ENCODE measurements at places on chromosomes 16 and 17.

DNA sequence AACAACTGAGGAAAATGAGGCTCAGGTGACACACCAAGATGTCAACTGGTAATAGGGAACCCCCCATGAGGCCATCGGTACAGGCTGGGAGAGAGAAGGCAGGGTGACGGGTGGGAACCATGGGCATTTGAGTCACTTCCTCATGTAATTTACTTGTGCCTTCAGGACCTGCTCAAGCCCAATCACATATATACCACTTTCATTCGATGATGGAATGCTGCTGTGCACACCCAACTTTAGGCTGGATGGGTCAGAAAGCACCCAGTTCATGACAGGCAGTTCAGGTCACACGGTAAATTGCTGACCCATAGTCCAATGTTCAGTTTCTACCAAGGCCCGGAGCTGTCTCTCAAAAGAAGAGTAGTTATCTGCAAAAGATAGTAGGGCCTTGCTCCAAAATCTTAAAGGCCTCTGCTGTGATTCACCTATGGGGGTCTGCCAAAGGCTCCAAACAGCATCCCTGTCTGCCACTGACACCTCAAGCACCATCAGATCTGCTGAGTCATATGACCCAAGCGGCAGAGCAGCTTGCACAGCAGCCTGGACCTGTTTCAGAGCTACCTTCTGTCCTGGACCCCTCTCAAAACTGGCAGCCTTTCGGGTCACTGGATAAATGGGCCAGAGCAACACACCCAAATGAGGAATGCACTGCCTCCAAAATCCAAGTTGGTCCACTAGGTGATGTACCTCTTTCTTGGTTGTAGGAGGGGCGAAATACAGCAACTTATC, 24.7 kb downstream of the ZZEF1 start:
- no peak overlapping the region for H3K27ac ChIP-seq
- H3K4me1 ChIP-seq = no peaks in the 10 kb centered on the region
- no peaks in the 10 kb centered on the region for H3K27me3 ChIP-seq
- no peak overlapping the region for H3K4me3 ChIP-seq
- H3K36me3 ChIP-seq = peaks cover 48% of the 10 kb centered on the region
- DNase-seq = no peak

DNA sequence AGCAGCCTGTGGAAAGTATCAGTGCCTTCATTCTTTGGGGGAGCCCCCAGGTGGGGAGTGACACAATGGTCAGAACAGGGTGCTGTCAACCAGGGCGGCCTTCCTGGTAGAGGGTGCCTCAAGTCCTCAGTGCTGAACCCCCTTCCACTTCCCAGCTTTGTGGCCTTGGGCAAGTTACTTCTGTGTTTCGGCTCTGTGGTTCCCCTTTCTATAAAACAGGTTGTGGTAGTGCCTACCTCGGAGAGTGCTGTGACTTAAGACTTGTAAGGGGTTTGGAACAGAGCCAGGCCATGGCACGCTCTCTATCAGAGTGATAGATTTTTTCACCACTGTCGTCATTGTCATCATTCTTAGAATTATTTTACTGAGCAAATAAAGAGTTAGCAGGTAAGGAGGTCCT, 141.1 kb downstream of the CCDC182 start:
- H3K4me1 ChIP-seq = peaks cover 89% of the 10 kb centered on the region
- peak overlapping the region; percentile 44 for H3K4me3 ChIP-seq
- H3K27ac ChIP-seq = peak overlapping the region; percentile 55
- peak; percentile 50 for DNase-seq
- no peaks in the 10 kb centered on the region for H3K36me3 ChIP-seq

- no peaks in the 10 kb centered on the region for H3K4me1 ChIP-seq
- H3K27ac ChIP-seq = no peak overlapping the region
- no peaks in the 10 kb centered on the region for H3K27me3 ChIP-seq
Observed at GRCh38 chr16:48206594-48207242, 37.4 kb upstream of the LONP2 start.

- no peak for DNase-seq
- no peaks in the 10 kb centered on the region for H3K4me1 ChIP-seq
- H3K27ac ChIP-seq = no peak overlapping the region
- H3K4me3 ChIP-seq = no peak overlapping the region
Observed at GRCh38 chr16:83201748-83202147, 575.0 kb downstream of the CDH13 start.

- no peak for DNase-seq
- H3K27ac ChIP-seq = no peak overlapping the region
- H3K4me3 ChIP-seq = no peak overlapping the region
Observed at GRCh38 chr17:66357037-66357436, 54.6 kb downstream of the PRKCA start.

- DNase-seq = peak; percentile 52
- no peaks in the 10 kb centered on the region for H3K27me3 ChIP-seq
- peaks cover 26% of the 10 kb centered on the region for H3K4me1 ChIP-seq
- H3K4me3 ChIP-seq = peak within 1 kb of the TSS; percentile 56
- peak within 1 kb of the TSS; percentile 12 for H3K27ac ChIP-seq
Observed at GRCh38 chr17:45261577-45262515, at the start of gene SPATA32. Gene SPATA32, minus strand, starts transcription at chr17:45262094. Its CDS starts 78 bp downstream, at chr17:45262016.

DNA sequence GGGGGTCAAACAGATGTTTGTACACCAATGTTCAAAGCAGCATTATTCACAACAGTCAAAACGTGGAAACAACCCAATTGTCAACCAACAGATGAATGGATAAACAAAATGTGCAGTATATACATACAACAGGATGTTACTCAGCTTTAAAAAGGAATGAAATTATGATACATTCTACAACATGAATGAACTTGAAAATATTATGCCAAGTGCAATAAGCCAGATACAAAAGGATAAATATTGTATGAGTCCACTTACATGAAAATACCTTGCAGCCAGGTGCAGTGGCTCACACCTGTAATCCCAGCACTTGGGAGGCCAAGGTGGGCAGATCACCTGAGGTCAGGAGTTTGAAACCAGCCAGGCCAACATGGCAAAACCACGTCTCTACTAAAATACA, 39.9 kb downstream of the UBE2G1 start:
- no peaks in the 10 kb centered on the region for H3K4me1 ChIP-seq
- H3K36me3 ChIP-seq = no peaks in the 10 kb centered on the region
- H3K27ac ChIP-seq = no peak overlapping the region

DNA sequence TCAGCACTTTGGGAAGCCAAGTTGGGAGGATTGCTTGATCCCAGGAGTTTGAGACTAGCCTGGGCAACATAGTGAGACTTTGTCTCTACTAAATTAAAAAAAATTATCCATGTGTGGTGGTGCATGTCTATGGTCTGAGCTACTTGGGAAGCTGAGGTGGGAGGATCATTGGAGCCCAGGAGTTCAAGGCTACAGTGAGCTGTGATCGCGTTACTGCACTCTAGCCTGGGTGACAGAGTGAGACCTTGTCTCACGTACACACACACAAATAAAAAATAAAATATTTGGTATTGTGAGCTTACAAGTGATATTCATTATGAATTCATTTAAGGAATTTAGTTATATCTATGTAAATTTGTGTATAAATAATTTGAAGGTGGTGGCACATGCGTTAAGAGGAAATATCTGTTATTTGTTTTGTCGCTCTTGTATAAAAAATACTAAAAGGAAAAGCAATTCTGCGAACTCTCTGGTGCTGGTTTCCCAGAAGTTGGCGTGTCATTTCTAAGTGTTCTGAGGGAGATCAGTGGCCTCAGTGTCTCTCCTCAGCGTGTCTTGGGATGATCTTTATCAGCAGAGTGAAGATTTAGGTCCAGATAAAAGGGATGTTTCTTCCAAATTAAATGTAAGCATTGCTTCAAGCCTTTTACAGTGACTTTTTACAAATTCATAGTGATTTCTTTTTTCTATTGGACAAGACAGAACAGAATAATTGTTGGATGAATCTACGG, 187.6 kb downstream of the FTO start:
- H3K27me3 ChIP-seq = no peaks in the 10 kb centered on the region
- no peak overlapping the region for H3K27ac ChIP-seq
- DNase-seq = no peak
- no peaks in the 10 kb centered on the region for H3K4me1 ChIP-seq

DNA sequence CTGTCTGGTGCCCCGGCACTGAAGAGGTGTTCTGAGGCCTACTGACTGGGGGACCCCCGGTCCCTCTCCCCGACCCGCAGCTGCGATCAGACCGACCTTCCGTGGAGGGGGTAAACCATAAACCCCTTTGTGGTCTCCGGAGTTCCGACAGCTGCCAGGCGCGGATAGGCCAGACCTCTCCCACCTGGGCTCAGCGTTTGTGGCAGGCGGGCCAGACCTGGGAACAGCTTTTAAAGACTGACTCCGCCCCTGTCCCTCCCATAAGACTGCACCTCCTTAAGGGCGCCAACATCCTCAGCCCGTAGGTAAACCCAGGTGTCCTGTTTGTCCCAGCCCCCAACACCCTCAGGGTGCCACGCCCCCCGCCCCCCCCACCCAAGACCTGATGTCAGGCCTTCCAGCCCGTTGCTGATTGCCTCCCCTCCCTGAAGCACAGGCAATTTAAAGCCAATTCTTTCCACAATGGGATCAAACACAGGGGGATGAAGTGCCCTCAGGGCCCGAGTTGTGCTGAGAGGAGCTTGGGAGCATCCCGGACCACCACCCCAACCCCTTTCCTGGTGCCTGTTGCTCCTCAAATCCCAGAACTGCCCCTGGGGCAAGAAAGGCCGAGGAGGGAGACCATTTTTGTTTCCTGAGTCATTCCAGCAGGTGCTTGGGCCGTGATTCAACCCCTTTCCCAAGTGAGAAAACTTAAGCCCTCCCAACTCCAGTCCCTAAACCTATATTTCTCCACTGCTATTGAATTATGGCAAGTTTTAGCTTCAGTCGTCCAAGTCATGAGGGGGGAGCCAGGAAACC, at the start of gene SOX15:
TSS of gene SOX15 (minus strand) at position 204 of the 801 bp plus-strand sequence. CDS start 418 bp downstream, outside the sequence.
- no peak within 1 kb of the TSS for H3K27ac ChIP-seq
- H3K4me3 ChIP-seq = no peak within 1 kb of the TSS
- H3K36me3 ChIP-seq = peaks cover 38% of the 10 kb centered on the region
- no peak for DNase-seq
- peaks cover under 1% of the 10 kb centered on the region for H3K4me1 ChIP-seq
- H3K27me3 ChIP-seq = no peaks in the 10 kb centered on the region

GRCh38 chr17:72506773-72507172, 386.0 kb downstream of the SOX9 start:
- H3K36me3 ChIP-seq = no peaks in the 10 kb centered on the region
- no peaks in the 10 kb centered on the region for H3K27me3 ChIP-seq
- no peak overlapping the region for H3K4me3 ChIP-seq
- DNase-seq = no peak

GRCh38 chr17:4007346-4008081, 43.3 kb upstream of the ATP2A3 start:
- no peak overlapping the region for H3K27ac ChIP-seq
- DNase-seq = no peak
- H3K36me3 ChIP-seq = peaks cover 39% of the 10 kb centered on the region
- H3K4me3 ChIP-seq = no peak overlapping the region

- H3K4me1 ChIP-seq = no peaks in the 10 kb centered on the region
- no peak overlapping the region for H3K27ac ChIP-seq
- H3K4me3 ChIP-seq = no peak overlapping the region
- no peak for DNase-seq
- no peaks in the 10 kb centered on the region for H3K27me3 ChIP-seq
Observed at GRCh38 chr17:75737133-75737962, 16.1 kb downstream of the ITGB4 start.

DNA sequence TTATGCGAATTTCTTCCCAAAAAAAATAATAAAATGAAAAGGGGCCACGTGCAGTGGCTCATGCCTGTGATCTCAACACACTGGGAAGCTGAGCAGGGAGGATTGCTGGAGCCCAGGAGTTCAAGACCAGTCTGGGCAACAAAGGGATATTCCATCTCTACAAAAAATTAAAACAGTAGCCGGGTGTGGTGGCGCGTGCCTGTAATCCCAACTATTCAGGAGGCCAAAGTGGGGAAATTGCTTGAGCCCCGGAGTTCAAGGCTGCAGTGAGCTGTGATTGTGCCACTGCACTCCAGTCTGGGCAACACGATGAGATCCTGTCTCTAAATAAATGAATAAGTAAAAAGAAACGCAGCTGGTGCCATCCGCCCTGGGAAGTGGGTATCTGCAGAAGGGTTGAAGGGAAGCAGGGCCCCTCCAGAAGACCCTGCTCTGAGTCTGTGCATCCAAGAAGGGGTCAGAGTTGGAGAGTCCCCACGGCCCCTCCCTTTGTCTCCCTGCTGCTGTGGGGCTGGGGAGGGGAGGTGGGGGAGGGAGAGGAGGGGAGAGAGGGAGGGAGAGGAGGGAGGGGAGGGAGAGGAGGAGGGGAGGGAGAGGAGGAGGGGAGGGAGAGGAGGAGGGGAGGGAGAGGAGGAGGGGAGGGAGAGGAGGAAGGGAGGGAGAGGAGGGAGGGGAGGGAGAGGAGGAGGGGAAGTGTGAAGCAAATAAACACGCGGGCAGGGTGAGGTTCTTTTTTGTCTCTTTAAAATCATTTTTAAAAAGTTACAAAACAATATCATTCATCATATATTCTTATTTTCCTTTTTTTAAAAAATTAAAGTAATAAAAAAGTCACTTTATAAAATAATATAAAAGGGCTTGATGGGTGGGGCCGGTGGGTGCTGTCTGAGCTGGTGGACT, 5.0 kb upstream of the MYADML2 start:
- no peaks in the 10 kb centered on the region for H3K4me1 ChIP-seq
- no peak overlapping the region for H3K27ac ChIP-seq
- H3K27me3 ChIP-seq = no peaks in the 10 kb centered on the region
- H3K36me3 ChIP-seq = no peaks in the 10 kb centered on the region
- H3K4me3 ChIP-seq = no peak overlapping the region

GRCh38 chr17:50396261-50397110, 837 bp downstream of the LRRC59 start:
- peaks cover 29% of the 10 kb centered on the region for H3K4me1 ChIP-seq
- peak overlapping the region; percentile 95 for H3K4me3 ChIP-seq
- H3K27ac ChIP-seq = peak overlapping the region; percentile 95
- no peaks in the 10 kb centered on the region for H3K27me3 ChIP-seq
- H3K36me3 ChIP-seq = peaks cover 33% of the 10 kb centered on the region

- no peaks in the 10 kb centered on the region for H3K36me3 ChIP-seq
- no peak for DNase-seq
- no peak overlapping the region for H3K4me3 ChIP-seq
- H3K27me3 ChIP-seq = no peaks in the 10 kb centered on the region
- no peak overlapping the region for H3K27ac ChIP-seq
Observed at GRCh38 chr17:69945698-69946185, 129.3 kb upstream of the KCNJ16 start.

GRCh38 chr16:27220527-27220926, 17.2 kb downstream of the KDM8 start:
- no peak overlapping the region for H3K27ac ChIP-seq
- H3K4me3 ChIP-seq = no peak overlapping the region
- H3K27me3 ChIP-seq = no peaks in the 10 kb centered on the region
- H3K36me3 ChIP-seq = peaks cover 10% of the 10 kb centered on the region
- no peaks in the 10 kb centered on the region for H3K4me1 ChIP-seq
- DNase-seq = no peak

DNA sequence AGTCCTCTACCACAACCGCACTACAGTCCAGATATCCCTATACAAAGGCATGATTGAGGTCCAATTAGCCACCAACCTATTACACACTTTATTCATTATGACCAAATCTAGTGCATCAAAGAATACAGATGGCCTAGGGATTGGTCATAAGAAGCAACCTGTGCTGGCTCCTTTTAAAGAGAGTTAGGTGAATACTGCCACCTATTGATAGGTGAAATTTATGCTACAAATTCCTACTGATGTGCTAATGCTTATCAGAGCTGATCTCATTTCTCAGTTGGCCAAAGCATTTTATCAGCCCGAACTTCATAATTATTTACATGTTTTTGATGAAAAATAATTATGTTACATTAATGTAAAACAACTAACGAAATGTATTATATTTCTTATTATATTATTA, 166.3 kb downstream of the ANKFN1 start:
- no peaks in the 10 kb centered on the region for H3K4me1 ChIP-seq
- DNase-seq = no peak
- no peak overlapping the region for H3K4me3 ChIP-seq
- H3K36me3 ChIP-seq = no peaks in the 10 kb centered on the region

Data from CD8-positive, alpha-beta memory T cell (primary cell).